ENCODE measurements at places on chromosomes 16 and 17. TPM values are rescaled to one million over a fixed set of nuclear protein-coding genes. Genes with fewer than 3 reads are reported as not detected.

The DNAH9 gene
- total RNA-seq, result not detected

The CFAP97D1 gene
- 0.04 TPM for total RNA-seq

The GALK1 gene
- total RNA-seq, result 66.2 TPM

The GRIN2A gene
- not detected for total RNA-seq

The CCL4 gene
- not detected for total RNA-seq

The MYH13 gene
- total RNA-seq, result not detected

The KCNH6 gene
- not detected for total RNA-seq

The UNK gene
- total RNA-seq, result 28.7 TPM

The RAC3 gene
- 30.0 TPM for total RNA-seq

The KCNAB3 gene
- 3.0 TPM for total RNA-seq
